ENCODE measurements at places on chromosomes 4 and X.

- no peak for DNase-seq
Observed at GRCh38 chr4:36313301-36313700, 31.9 kb downstream of the DTHD1 start.

DNA sequence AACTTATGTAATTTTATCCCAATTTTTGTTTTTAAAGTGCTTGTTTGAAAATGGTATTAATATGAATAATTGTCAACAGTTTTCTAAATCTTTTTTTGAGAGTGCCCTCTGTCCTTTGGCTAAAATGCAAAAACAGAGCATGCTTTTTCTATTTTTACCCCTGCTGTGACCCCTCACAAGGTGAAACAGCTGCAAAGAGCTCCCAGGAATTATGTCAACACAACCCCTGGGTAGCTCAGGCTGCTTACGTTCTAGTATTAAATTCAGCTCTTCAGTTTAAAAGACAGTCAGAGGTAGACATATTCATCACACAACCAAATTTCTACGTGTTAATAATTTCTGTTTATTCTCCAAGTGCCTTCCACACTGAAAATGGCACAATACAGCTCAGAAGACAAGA, 367.5 kb downstream of the PRDM5 start:
- DNase-seq: no peak

- DNase-seq: no peak
Observed at GRCh38 chrX:41352329-41352838, 18.4 kb downstream of the DDX3X start.

DNA sequence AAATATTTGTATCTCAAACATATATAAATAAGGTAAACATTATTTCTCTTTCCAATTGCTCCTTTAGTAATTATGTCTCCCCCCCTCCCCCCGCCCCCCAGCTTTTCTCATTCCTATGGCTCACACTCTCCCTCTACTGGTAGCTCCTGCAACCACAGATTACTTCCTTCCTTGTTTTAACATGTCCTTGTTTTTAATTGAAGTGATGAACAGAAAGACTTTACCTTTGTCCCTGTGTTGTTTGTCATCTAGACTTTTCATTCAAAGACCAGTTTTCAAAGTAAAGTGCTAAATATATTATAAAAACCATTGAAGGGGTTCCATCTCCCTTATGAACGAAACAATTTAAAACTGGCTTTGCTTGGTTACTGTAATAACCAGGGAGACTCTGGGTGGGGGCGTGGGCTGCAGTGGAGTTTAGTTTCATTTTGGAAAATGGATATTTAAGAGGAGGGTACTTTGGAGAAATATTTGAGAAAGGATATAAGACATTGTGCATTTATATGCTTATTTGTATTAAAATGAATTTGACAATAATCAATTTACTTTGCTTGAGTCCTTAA, 352.9 kb downstream of the RAPGEF2 start:
- no peak for DNase-seq

DNA sequence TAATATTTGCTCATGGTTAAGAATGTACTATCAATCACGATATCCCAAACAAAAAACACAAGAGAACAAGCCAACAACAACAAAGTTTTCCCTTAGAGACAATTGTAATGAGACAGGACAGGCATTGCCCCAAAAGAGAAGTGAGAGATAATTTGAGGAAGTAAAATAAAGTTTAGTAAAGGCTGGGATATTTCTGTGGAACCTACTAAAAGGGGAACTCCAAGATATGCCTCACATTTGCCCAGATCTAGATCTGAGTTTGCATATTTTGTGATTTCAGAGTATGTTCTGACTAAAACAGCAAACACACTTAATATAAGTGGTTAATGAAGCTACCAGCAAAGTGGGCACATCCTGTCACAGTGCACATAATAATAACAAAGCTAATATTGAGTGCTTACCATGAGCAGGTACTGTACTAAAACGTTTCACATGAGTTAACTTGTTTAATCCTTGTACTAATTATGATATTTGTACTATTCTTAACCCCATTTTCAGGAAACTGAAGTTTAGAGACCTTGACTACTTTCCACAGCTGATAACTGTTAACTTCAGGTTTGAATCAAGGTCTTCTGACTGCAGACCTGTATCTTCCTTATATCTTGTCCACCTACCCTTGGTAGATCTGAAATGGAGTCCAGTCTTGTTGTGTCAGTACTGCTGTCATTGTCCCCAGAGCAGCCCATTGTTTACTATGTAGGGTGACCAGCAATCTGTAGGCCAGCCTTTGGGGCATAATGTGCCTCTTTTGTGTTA, 26.0 kb upstream of the BMP2K start:
- no peak for DNase-seq

GRCh38 chr4:65798498-65799127, 128.3 kb upstream of the EPHA5 start:
- DNase-seq: no peak

DNA sequence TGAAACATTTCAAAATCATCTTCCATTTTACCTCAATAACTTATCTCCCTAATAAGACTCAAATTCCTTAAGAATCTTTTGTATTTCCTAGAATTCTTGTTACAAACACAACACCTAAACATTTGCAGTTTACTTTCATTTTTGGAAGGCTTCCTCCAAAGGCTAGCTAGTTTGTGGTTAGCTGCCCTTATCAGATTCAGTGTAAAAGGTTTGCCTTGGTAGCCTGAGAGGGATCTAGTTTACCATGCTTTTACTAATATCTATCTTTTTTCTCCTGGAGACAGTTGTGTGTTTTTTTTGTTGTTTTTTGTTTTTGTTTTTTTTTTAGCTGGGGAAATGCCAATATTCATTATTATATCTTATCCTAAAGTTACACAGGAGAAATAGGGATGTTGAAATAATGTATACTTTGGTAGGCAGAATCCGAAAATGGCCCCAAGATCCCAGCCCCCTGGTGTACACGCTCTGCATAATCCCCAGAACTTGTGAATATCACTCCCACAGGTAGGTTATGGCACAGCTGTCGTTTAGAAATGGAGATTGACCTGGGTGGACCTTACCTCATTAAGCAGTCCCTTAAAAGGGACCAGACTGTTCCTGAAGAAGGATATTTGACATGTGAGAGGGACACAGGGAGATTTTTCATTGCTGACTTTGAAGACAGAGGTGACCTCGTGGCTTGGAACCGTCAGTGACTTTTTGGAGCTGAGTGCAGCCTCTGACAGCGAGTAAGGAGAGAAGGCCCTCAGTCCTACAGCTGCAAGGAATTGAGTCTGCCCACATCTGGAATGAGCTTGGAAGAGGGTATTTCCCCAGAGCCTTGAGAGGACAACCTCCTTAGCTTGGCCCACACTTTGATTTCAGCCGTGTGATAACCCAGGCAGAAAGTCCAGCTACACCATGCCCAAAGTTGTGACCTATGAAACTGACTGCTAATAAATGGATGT, 33.4 kb downstream of the SEPTIN11 start:
- no peak for DNase-seq

- no peak for DNase-seq
Observed at GRCh38 chr4:126213996-126214395, 899.2 kb downstream of the FAT4 start.

GRCh38 chr4:152682143-152682941, 2.5 kb upstream of the TMEM154 start:
- no peak for DNase-seq

DNA sequence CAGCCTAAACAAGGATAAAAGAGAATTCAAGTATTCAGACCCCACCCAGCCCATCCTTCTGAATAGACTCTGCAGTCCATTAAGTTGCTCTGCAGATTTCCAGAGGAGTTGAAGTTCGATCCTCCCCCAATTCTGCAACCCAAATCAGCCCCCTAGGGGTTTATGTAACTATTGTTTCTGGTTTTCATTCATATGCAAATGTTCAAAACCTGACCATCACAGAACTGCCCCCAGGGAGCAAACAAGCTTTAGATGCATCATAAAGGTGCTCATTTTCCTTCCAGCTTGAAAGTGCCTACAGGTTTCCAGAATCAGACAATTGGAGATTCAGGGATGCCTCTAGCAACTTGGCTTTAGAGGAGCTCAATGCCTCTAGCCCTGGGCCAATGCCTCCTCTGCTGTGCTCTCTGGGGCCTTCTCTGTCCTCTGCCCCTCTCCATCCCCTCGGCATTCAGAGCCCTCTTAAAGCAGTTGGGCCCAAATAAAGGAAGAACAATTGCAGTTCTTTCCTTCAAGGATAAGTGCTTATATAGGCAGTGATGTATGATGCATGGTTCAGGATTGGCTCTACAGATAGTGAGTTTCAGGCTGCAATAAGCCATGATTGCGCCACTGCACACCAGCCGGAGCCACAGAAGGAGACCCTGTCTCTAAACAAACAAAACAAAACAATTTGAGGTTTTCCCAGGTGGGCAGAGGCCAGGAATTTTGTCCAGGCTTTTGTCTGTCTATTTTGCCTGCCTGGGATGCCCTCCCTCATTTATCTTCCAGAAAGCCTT, 23.5 kb upstream of the SPINK2 start:
- DNase-seq: no peak

GRCh38 chrX:33285550-33285949, 74.2 kb upstream of the DMD start:
- DNase-seq: no peak

- DNase-seq: no peak
Observed at GRCh38 chr4:169761846-169762245, 4.1 kb upstream of the HPF1 start.

GRCh38 chr4:120008957-120009356, 57.7 kb downstream of the MAD2L1 start:
- DNase-seq: no peak

GRCh38 chrX:67351411-67351810, 192.4 kb upstream of the AR start:
- no peak for DNase-seq

DNA sequence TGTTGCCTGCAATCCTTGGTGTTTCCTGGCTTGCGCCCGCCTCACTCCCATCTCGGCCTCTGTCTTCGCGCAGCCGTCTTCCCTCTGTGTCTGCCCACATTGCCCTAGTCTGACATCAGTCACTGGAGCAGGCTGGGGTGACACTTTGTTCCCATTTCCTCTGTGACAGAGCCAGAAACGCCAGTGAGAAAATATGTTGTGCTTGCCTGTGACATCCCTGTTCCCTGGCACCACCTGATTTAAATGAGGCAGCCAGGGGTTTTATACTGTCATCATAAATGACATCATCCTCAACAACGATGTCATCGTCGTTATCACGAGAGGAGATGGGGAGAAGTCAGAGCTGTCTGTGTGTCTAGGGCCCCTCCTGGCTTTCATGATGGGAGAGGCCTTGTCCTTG, 29.1 kb downstream of the ZNF185 start:
- DNase-seq: no peak

DNA sequence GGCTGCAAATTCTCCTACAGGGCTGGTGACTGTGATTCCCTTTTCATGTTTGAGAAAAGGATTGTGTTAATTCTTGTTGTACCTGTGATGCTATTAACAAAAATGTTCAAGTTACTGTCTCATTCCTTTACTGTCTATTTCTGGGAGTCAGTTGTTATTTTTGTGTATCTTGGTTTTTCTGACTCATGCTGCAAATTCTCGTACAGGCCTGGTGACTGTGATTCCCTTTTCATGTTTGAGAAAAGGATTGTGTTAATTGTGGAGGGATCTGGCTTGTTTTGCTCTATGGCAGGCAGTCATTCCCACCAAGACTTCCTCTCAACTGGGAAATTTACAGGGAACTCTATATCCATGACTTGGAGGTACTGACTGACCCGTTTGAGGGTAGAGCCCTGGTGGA, 693.4 kb upstream of the INTU start:
- DNase-seq: no peak

DNA sequence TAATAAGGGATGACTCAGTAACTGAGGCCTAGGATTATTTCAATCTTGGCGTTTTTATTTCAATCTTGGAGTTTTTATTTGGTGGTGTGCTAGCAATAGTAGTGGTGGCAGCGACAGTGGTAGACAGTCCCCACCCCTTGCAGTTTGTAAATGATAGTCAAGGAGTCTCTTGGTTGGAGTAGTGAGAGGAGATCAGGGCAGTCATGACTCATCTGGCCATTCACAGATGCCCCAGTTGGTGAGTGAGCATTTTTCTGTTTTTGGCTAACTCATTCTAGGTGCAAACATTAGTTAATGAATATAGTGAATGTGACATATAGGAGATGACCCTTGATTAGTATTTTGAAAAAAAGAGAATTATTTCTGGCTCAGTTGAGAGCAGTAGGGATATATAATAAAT, 93.5 kb upstream of the ADAD1 start:
- no peak for DNase-seq

DNA sequence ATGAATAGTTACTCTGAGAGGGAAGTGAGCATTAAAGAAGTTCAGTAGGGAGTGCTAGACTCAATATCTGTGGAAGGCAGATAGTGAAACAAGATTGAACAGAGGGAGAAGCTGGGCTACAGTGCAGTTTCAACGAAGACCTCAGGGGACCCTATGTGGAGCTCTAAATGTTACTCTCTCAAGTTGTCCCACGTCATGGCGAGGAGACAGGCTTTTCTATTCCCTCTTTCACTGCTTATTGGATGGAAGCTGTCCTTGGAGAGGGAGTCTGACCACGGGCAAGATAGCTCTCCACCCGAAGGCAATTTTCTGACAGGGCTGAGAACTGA, 42.3 kb upstream of the CCSER1 start:
- no peak for DNase-seq

DNA sequence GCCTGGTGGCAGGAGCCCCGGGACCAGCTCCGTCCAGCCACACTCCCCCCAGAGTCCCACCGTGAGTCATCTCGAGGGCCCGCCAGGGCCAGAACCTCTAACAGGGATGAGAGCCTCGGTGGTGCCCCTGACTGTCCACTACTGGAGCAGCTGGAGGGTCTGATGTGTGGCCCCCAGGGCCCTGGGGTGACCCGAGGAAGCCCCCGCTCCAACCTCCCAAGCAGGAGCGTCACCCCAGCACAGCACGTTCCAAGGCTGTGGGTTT, 135.9 kb upstream of the NKX1-1 start:
- DNase-seq: no peak

DNA sequence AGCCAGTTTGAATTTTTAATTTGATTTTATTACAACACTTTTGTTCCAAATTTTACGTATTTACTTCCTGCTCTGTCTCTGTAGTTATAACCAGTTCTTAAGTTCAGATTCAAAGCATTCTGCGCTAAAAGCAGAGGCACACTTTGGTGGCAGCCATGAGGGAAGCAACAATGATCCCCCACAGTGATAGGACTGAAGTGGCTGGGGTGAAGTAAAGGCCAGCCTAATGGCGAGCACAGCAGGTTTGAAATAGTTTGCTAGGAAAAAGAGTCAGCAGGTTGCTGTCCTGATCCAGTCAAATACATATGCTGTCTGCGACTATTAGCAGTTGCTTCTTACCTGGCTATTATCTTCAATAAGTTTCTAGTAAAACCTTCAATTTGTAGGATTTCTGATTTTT, 176.3 kb downstream of the RPA4 start:
- no peak for DNase-seq

GRCh38 chrX:82711457-82711856, 796.6 kb upstream of the POU3F4 start:
- DNase-seq: no peak

DNA sequence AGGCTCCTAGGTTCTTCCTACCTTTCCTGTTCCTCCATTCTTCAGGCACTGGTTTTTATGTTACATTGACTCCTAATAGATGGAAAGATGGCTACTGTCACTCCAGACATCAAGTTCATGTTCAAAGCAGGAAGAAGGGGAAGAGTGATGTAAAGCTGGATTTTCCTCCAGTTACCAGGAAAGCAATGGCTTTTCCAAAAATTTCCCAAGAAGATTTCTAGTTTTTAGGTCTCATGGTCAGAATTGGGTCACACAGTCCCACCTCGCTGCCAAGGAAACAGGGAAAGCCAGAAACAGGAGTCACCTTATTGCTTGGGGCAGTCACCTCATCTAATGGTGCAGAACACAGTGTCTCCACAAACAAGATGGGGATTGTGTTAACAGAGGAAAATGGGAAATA, 21.5 kb downstream of the RXFP1 start:
- no peak for DNase-seq

GRCh38 chr4:182880387-182881356, 36.5 kb downstream of the DCTD start:
- DNase-seq: no peak
